ENCODE measurements at places on chromosomes 11 and 22. TPM values are rescaled to one million over a fixed set of nuclear protein-coding genes. Genes with fewer than 3 reads are reported as not detected.
A peak's percentile ranks its signal among the peaks of the same experiment; 100 is the strongest.

DNA sequence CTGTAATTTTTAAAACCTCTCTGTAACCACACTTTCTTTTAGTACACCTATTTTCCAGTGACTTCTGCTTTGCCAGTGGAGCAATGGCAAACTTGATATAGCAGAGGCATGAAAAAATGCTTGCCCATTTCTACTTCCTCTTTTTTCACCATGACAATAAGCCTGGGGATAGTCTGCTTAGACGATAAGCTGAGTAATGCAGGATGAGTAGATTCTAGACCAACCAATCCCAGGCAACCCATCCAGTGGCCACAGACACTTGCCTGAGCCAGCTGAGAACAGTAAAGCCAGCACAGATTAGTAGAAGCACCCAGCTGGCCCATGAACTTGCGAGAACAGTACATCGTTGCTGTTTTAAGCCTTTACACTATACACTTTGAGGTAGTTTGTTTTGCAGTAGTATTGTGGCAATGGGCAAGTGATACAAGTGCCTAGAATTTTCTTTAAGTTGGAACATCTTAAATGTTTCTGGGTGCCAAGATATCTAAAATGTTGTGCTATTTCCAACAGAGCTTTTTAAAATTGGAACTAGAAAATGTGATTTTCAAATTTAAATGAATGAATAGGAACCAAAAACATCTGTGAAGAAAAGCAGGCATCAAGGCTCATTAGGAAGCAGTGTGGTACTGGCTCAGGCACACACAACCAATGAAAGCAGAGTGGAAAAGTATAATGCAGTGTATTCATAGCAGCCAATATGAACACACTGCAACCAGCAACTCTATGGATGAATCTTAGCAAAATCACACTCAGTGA lies 37.7 kb downstream of the DDI1 start:
- DNase-seq, result no peak

- DNase-seq, result no peak
Observed at GRCh38 chr11:130160498-130161155, 1.0 kb downstream of the ST14 start.

DNA sequence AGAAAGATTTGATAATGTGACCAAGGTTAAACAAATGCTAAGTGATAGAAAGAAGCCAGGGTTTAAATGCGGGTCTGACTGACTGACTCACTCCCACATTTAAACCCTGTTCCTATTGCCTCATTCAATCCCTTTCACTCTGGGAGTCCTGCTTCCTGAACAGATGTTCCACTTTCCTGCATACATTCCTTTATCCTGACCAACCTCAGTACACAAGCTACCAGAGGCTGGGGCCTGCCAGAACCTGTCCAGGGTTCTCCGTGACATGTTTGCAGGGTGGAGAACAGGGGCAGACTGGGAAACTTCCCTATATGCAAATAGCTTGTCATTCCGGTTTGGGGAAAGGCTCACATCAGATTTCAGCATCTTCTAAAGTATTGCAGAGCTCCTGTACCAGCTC lies 3.0 kb upstream of the ANKK1 start:
- DNase-seq, result peak; percentile 16

DNA sequence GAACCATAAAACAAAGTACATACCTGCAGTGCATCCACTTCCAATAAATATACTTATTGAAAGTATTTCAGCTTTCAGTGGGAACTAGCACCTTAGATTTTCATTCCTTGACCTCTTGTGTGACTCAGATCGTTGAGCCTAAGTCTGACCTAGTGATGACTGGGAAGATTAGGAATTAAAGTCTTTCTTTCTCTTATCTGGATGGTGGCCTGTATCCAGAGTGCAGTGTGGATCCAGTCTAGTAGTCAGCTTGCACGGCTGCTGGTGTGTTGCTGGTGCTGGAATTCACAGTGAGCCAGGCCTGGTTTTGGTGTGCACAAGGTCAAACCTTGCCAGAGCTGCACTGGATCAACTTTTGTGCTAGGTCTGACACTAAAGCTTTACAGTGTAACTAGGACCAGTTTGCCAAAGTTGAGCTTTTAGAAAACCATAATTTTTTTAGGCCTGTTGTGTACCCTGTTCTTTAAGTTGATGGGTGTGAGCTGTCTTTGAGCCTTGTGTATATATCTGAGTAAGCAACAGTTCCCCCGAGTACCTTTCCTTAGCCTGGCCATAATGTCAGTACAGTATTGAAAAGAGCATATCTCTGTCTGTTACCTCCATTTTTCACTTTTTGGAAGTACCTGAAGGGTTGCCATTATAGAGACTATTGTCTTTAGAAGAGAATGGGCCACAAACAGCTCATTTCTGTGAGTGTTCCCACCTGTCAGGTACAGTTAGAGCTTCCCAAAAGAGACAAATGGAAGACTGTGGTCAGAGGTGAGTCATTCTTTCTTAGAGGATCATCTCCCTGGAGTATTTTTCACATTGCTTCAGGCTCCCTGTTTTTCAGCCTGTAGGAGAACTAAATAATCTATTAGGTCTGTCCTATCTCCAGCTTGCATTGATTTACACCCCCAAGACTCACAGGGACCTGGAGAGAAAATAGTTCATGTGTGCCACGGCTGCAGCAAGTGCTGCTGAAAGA lies 89.8 kb downstream of the ALX4 start:
- no peak for DNase-seq

GRCh38 chr11:61947486-61948210 lies 2.5 kb upstream of the BEST1 start:
- DNase-seq, result no peak

DNA sequence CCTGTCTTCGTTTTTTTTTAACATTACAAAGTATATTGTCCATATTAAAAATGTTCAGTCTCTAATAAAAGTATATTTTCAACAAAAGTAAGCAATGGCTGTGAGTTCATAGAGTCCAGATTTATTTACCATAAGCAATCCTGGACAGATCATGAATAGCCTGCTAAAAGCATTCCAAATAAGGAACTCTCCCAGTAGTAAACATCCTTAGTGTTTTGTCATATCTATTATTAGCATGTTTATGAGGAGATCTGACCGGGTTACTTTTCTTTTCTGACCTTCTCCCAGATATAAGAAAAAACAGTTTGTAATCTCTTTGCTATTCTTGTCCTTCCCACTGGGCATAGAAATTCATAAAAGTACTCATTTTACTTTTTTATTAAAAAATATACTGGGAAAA lies 403.9 kb upstream of the ANO3 start:
- DNase-seq, result no peak

GRCh38 chr11:63023841-63024648 lies 8.4 kb upstream of the SLC22A8 start:
- no peak for DNase-seq

GRCh38 chr11:60912223-60912850 lies 1.6 kb upstream of the TMEM109 start:
- DNase-seq, result no peak

DNA sequence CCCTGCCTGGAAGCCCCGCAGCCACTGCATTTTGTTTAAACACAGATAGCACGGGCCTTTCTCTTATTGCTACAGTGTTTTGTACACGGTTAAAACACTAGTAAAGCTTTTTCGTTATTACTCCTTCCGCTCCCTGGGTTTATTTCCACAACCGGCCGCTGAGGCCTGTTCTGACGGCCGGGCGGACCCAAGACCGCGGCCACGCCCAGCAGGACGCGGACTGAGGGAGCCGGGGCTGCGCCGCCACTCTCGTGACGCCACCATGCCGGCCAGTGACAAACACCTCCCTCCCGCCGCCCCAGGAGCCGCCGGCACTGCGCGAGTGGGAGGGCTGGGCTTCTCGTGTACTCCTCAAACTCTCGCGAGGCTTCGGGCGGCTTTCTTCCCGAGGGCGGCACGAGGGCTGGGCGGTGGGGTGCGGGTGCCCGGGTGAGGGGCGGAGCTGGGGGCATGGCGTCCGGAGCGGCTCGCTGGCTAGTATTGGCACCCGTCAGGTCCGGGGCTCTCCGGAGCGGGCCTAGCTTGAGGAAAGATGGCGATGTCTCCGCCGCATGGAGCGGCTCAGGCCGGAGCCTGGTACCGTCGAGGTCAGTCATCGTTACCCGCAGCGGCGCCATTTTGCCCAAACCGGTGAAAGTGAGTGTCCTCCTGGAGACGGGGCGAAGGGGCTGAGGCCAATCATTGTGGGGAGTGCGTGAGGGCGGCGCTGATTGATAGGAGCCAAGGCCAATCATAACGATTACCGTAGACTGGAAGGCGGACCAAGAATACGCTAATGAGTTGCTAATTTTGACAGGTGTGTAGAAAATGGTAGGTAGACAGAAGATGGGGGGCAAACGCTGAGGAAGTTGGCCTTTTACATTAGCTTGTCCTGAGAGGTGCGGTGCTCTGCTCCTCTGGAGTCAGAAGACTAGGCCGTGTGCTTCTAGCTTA lies at the start of gene SMDT1:
TSS of gene SMDT1 (plus strand) at position 382 of the 933 bp plus-strand sequence. CDS start at position 451, 69 bp downstream.
- DNase-seq, result peak; percentile 84

Gene INS
- total RNA-seq, result not detected

- no peak for DNase-seq
Observed at GRCh38 chr11:20592741-20593140, 6.7 kb upstream of the SLC6A5 start.

DNA sequence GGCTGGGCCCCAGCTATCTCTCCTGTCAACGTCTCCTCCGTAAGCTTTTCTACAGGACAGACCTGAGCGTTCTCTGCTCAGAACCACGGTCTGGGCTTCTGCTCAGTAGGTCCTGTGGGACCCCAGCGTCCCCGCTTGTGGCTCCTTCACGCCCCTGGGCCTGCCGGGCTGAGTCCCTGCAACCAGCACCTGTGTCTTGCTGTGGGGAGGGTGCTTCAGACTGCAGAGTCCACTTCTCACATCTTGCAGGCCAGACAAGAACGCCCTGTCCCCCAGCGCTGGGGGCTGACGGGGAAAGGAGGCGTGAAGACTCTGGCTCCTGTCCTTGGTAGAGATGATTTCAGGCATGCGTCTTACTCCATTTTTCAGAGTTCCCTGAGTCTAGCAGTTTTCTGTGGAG lies 1480.8 kb downstream of the BRD1 start:
- DNase-seq, result no peak

DNA sequence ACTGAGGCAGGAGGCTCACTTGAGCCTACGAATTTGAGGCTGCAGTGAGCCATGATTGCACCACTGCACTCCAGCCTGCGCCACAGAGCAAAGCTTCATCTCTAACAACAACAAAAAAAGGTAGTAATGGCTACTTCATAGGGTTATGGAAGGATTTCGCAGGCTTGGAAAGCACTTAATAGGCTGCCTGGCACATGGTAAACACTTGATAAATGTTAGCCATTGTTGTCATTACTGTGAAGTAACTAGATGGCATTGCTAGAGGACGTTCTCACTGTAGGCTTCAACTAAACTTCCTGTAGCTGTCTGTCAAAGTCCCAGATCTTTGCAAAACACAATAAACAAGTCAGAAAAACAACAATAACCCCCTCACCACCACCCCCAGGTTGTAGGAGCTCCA lies 357.2 kb upstream of the NARS2 start:
- DNase-seq, result no peak

Gene HBG1
- not detected for total RNA-seq

- DNase-seq, result no peak
Observed at GRCh38 chr22:32796865-32797573, 4.5 kb upstream of the TIMP3 start.

- DNase-seq, result no peak
Observed at GRCh38 chr11:69867076-69868005, 48.1 kb upstream of the FGF3 start.

Gene MRPL16
- total RNA-seq, result 76.9 TPM

Gene POLD3
- 16.7 TPM for total RNA-seq

- no peak for DNase-seq
Observed at GRCh38 chr11:134794192-134794591, 382.1 kb upstream of the B3GAT1 start.

- DNase-seq, result peak; percentile 75
Observed at GRCh38 chr22:32079130-32080089, 36.3 kb downstream of the SLC5A1 start.

DNA sequence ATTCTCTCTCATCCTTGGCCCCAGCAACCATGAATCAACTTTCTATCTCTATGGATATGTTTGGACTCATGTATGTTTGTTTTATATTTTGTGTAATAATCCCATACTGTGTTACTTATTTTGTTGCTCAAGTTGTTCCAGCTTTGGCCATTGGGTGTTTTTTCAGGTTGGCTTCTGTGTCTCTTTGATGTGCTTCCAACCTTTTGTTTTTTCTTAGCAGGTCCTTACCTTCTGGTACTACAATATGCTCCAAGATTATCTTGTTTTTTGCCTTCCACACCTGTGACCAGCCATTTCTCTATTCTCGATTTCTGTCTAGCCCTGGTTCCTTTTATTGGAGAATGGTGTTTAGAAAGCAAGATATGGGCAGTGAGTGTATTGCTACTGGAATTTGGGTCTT lies 14.2 kb downstream of the GVQW3 start:
- no peak for DNase-seq

- no peak for DNase-seq
Observed at GRCh38 chr11:36364551-36365325, 68.7 kb downstream of the PRR5L start.

Gene PLCB3
- 43.5 TPM for total RNA-seq

DNA sequence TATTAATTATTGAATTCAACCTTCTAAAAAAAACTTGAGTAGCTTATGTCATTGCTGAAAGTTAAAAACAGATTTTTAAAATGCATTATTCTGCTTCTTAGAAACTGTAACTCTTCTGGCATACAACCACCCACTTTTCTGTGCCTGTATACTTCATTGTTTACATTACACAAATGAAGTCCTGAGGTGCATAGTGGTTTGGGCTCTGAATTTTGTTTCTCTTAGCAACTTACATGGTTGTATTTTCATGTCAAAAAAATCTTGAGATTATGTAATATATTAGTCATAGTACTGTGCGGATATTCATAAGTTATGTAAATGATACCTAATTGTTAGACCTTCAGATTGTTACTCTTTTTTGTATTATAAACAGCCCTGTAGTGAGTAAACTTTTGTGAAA lies 12.2 kb downstream of the SC5D start:
- no peak for DNase-seq

Measured in epithelial cell of proximal tubule (primary cell).